ENCODE measurements at places on chromosomes 2 and 18. TPM values are rescaled to one million over a fixed set of nuclear protein-coding genes. Genes with fewer than 3 reads are reported as not detected.

Gene AQP12A
- total RNA-seq, result not detected

DNA sequence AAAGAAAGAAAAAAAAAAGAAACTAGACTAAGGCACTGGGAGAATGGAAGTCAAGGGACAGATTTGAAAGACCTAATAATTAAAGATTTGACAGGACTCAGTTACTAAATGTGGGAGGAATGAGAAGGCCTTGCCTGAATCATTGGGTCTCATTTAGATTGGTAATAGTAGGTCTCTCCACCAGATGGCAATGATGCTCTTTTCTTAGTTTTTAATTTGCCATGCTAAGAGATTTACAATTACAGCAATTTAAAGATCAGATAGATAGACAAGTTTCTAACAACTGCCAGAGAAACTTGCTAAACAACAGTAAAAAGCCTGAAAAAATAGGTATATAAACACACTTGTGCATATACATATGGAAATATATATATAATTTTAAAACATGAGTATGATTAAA lies 153.0 kb downstream of the TMEM247 start:
- no peaks in the 10 kb centered on the region for H3K4me1 ChIP-seq
- peaks cover 16% of the 10 kb centered on the region for H3K36me3 ChIP-seq
- H3K27me3 ChIP-seq, result no peaks in the 10 kb centered on the region
- no peak for DNase-seq
- no peak overlapping the region for H3K27ac ChIP-seq

DNA sequence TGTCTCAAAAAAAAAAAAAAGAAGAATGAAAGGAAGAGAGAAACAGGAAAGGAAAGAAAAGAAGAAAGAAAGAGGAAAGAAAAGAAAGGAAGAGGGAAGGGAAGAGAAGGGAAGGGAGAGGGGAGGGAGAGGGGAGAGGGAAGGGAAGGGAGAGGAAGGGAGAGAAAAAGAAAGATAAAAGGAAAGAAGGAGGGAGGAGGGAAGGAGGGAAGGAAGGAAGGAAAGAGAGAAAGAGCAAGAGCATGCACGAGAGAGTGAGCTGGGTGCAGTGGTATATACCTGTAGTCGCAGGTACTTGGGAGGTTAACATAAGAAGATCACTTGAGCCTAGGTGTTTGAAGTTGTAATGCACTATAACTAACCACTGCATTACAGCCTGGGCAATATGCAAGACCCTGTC lies 6.6 kb upstream of the BAZ2B start:
- H3K27ac ChIP-seq, result no peak overlapping the region
- H3K27me3 ChIP-seq, result no peaks in the 10 kb centered on the region
- H3K4me3 ChIP-seq, result no peak overlapping the region
- no peak for DNase-seq
- no peaks in the 10 kb centered on the region for H3K36me3 ChIP-seq

Gene TMEM163
- 34.6 TPM for total RNA-seq

GRCh38 chr18:4063545-4063944 lies 391.6 kb downstream of the DLGAP1 start:
- no peak overlapping the region for H3K27ac ChIP-seq
- no peaks in the 10 kb centered on the region for H3K36me3 ChIP-seq
- DNase-seq, result no peak

Gene ECEL1
- total RNA-seq, result not detected

Gene LIMS2
- total RNA-seq, result 161 TPM

- peak; percentile 44 for DNase-seq
- H3K27ac ChIP-seq, result no peak overlapping the region
- H3K36me3 ChIP-seq, result peaks cover 4% of the 10 kb centered on the region
Observed at GRCh38 chr18:79935925-79936324, 15.5 kb downstream of the SLC66A2 start.

Gene SLC14A1
- 6.0 TPM for total RNA-seq

- H3K4me3 ChIP-seq, result no peak overlapping the region
- no peaks in the 10 kb centered on the region for H3K4me1 ChIP-seq
- DNase-seq, result peak; percentile 57
- no peak overlapping the region for H3K27ac ChIP-seq
Observed at GRCh38 chr2:94980406-94980805, 45.1 kb upstream of the MAL start.

DNA sequence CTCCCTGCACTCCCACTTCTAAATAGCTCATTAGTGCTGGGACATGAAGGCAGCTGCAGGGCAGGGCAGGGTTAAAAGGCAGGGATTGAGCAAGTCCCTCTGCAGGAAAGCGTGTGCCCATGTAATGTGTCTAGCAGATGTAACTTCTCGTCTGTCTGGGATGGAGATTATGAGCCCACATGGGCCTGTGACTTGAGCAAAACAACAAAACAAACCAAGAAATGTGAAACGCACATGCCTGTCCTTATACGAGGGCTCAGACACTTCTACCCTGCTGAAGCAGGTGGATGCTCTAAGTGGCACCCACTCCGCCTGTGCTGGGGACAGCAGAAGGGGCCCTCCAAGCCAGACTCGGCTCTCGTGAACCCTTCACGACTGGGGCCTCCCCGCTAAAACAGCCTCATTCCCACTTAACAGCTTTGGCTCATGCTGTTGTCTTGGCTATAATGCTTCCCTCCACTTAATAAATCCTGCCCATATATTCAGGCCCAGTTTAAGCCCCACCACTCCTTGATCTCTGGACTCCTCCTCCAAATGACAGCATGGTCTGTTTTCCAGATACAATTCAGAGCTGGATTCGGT lies 40.9 kb downstream of the TMEM247 start:
- H3K36me3 ChIP-seq, result no peaks in the 10 kb centered on the region
- H3K4me3 ChIP-seq, result no peak overlapping the region
- H3K4me1 ChIP-seq, result peaks cover 3% of the 10 kb centered on the region
- DNase-seq, result no peak
- H3K27me3 ChIP-seq, result no peaks in the 10 kb centered on the region
- H3K27ac ChIP-seq, result peak overlapping the region; percentile 24

- peaks cover 9% of the 10 kb centered on the region for H3K27me3 ChIP-seq
- H3K36me3 ChIP-seq, result no peaks in the 10 kb centered on the region
- no peak overlapping the region for H3K27ac ChIP-seq
Observed at GRCh38 chr2:47520825-47521665, 118.1 kb downstream of the MSH2 start.

GRCh38 chr2:239216614-239217273 lies 184.1 kb downstream of the HDAC4 start:
- H3K27me3 ChIP-seq, result no peaks in the 10 kb centered on the region
- no peak overlapping the region for H3K27ac ChIP-seq
- DNase-seq, result peak; percentile 46
- H3K36me3 ChIP-seq, result no peaks in the 10 kb centered on the region

- no peaks in the 10 kb centered on the region for H3K4me1 ChIP-seq
- no peak overlapping the region for H3K4me3 ChIP-seq
Observed at GRCh38 chr2:70939839-70940580, 4.3 kb downstream of the ATP6V1B1 start.

DNA sequence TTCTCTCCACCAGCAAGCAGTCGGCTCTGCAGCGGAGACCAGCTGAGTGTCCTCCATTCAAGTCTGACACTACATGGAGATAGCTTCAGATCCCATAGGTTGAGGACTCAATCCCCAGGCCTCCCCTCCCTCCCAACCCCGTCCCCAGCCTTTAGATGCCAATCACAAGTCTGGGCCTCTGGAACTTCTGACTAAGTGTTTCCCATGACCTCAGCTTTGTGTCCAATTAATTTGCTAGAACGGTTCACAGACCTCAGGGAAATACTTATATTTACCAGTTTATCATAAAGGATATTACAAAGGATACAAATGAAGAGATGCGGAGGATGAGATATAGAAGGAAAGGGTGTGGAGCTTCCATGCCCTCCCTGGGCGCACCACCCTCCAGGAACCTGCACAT lies 77.4 kb downstream of the MERTK start:
- H3K4me1 ChIP-seq, result no peaks in the 10 kb centered on the region
- H3K27me3 ChIP-seq, result no peaks in the 10 kb centered on the region
- no peak for DNase-seq
- H3K4me3 ChIP-seq, result no peak overlapping the region
- no peak overlapping the region for H3K27ac ChIP-seq

DNA sequence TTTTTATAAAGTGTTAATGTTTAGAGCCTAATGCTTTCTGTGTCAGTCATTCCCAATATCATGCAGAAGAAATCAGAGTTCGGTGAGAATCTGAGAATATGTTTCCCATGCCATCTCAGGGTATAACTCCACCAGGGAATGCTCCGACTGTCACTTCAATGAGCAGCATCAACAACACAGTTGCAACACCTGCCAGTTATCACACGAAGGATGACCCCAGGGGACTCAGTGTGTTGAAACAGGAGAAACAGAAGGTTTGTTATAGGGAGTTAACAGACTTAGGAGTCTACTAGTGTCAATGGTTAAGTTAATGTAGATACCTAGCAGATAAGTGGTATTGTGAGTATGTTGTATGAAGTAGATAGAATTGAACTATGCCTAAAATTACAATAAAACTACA lies 31.0 kb downstream of the VAPA start:
- no peak overlapping the region for H3K27ac ChIP-seq
- DNase-seq, result no peak
- H3K27me3 ChIP-seq, result no peaks in the 10 kb centered on the region
- no peak overlapping the region for H3K4me3 ChIP-seq
- H3K4me1 ChIP-seq, result no peaks in the 10 kb centered on the region

DNA sequence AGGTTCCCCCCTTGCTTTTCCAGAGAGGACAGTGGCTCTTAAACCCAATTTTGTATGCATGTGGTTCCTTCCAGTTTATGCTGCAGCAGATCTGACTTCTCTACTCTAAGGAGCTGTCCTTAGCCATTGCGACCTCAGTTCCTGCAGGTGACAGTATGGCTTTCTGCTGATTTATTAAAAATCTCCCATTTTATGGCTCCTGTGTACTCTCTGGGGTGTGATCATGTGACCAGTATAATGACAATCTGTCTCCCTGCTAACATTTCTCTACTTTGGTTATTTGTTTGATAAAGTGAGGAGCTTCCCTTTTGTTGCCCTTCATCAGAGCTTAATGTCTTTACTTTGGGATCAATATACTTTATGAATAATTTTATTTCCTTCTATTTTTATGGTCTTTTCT lies 148.7 kb upstream of the VRK2 start:
- H3K4me3 ChIP-seq, result no peak overlapping the region
- H3K27me3 ChIP-seq, result no peaks in the 10 kb centered on the region
- H3K4me1 ChIP-seq, result no peaks in the 10 kb centered on the region

Gene RGPD3
- total RNA-seq, result 0.12 TPM

Gene TEKT4
- total RNA-seq, result not detected

- no peaks in the 10 kb centered on the region for H3K36me3 ChIP-seq
- DNase-seq, result no peak
- H3K27me3 ChIP-seq, result no peaks in the 10 kb centered on the region
- no peak overlapping the region for H3K4me3 ChIP-seq
Observed at GRCh38 chr2:28613633-28614501, 118.0 kb downstream of the PLB1 start.

DNA sequence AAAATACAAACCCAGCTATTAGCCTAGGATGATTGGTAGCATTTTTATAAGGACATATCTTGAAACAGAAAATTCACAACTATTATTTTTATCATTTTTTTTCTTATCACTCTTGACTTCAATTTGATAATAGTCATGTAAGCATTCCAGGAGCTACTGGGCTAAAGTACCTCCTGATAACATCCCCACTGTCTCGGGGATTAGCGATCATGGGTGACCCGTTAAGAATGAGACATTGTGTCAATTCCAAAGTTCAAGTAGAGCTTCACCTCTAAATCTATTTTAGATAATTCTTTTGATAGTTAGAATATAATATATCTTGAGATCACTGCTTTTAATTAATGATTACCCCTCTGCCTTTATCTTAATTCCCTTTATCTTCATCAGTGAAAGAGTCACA lies 1204.5 kb upstream of the CHAC2 start:
- H3K4me1 ChIP-seq, result no peaks in the 10 kb centered on the region
- DNase-seq, result no peak
- H3K27ac ChIP-seq, result no peak overlapping the region

Gene ZSCAN30
- 18.9 TPM for total RNA-seq

Gene CYRIA
- 24.2 TPM for total RNA-seq

Gene AFF3
- 44.6 TPM for total RNA-seq

Gene DSG4
- total RNA-seq, result not detected

GRCh38 chr2:236169741-236170589 lies 1.8 kb upstream of the GBX2 start:
- H3K27ac ChIP-seq, result no peak overlapping the region
- H3K4me3 ChIP-seq, result no peak overlapping the region
- H3K27me3 ChIP-seq, result peaks cover 100% of the 10 kb centered on the region
- H3K36me3 ChIP-seq, result no peaks in the 10 kb centered on the region
- H3K4me1 ChIP-seq, result peaks cover 22% of the 10 kb centered on the region
- peak; percentile 46 for DNase-seq

DNA sequence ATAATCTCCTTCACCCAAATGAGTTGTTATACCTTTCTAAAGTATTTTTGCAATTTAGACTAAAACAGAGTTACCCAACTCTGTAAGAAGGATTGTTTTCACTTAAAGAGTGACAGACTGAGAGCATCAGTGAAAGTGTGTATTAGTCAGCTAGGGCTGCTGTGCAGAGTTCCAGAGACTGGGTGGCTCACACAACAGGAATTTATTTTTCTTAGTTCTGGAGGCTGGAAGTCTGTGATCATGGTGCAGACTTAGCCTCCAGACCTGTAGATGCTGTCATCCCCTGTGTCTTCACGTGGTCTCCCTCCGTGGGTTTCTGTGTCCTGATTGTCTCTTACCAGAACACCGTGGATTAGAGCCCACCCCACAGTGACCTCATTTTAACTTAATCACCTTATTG lies 40.0 kb downstream of the BCL2L11 start:
- no peak overlapping the region for H3K27ac ChIP-seq
- H3K4me1 ChIP-seq, result peaks cover 21% of the 10 kb centered on the region
- no peaks in the 10 kb centered on the region for H3K27me3 ChIP-seq
- H3K36me3 ChIP-seq, result peaks cover 26% of the 10 kb centered on the region
- no peak for DNase-seq

Gene CD8A
- 7.4 TPM for total RNA-seq

DNA sequence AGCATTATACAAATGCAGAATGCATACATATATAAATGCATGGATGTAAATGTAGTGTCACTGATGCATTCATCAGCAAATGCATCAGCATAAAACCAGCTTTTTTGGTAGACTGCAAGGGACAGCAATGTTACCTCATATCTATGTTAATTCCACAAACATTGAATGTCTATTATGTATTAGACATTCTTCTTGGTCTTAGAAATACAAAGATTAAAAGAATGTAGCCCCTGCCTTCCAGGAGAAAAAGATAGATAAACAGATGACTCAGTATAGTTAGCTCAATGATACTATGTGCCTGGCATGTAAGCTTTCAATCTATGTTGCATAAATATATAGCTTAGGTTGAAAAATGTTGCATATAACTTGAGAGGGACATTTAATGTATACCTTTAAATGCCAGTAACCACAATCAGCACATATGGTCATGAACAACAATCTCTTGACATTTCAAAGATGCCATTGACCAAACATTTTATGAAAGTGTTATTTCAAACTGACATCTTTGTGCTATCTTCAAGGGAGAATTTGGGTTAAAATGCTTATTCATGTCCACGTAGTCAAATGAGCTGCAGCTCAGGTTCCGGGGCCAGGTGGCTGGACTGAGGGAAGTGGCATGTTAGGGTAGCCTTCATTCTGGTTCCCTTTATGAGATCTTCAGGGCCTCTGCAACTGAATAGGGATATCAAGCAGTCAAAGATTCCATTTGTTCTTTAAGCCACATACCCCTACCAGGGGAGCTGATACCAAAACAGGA lies 45.2 kb upstream of the GCG start:
- no peak for DNase-seq
- no peak overlapping the region for H3K27ac ChIP-seq
- H3K4me1 ChIP-seq, result no peaks in the 10 kb centered on the region

Gene KCNS3
- total RNA-seq, result 47.8 TPM

Gene CCDC74B
- total RNA-seq, result 0.78 TPM
